ENCODE measurements at places on chromosomes 1 and 21.

GRCh38 chr1:183029591-183030000 lies 6.4 kb downstream of the LAMC1 start:
- DNase-seq = no peak

DNA sequence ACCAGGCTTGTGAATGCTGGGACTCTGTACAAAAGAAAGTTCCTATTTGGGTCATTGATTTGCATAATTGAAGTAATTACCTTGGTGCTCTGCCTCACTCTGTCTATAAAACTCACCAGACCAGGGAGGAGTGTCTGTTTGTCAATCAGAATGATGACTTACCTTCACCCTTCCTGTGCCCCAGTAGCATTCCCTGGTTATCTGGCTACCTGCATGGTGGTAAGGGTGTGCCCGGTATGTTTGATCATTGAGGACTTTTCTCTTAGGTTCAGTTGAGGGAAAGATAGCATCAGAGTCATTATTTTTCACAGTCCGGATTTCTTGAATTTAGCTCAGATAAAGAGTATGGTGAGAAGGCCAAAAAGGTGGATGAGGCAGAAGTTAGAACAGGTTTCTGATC lies 190.0 kb downstream of the BRINP2 start:
- no peak for DNase-seq

- no peak for DNase-seq
Measured at GRCh38 chr1:153544453-153545066, 1.0 kb downstream of the S100A4 start.

DNA sequence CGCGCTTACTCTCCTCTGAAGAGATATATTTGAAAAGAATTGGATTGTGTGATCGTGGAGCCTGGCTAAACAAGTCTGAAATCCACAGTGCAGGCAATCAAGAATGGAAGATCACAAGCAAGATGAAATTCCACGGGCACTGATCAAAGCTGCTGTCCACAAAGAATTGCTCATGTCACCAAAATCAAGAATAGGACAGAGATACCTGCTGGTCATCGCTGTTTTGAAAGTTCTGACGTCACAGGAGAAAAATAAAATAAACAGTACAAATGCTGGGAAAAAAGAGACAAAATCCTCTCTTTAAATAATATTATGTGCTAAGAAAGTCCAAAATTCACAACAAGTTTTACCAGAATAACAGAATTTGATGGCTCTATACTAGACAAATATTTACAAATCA lies 12.0 kb upstream of the DESI2 start:
- DNase-seq = no peak

GRCh38 chr1:52552505-52553361 lies at the start of gene TUT4:
TSS of gene TUT4 (minus strand) at chr1:52553092. CDS start at chr1:52526280, 26,812 bp downstream.
- peak; percentile 74 for DNase-seq

DNA sequence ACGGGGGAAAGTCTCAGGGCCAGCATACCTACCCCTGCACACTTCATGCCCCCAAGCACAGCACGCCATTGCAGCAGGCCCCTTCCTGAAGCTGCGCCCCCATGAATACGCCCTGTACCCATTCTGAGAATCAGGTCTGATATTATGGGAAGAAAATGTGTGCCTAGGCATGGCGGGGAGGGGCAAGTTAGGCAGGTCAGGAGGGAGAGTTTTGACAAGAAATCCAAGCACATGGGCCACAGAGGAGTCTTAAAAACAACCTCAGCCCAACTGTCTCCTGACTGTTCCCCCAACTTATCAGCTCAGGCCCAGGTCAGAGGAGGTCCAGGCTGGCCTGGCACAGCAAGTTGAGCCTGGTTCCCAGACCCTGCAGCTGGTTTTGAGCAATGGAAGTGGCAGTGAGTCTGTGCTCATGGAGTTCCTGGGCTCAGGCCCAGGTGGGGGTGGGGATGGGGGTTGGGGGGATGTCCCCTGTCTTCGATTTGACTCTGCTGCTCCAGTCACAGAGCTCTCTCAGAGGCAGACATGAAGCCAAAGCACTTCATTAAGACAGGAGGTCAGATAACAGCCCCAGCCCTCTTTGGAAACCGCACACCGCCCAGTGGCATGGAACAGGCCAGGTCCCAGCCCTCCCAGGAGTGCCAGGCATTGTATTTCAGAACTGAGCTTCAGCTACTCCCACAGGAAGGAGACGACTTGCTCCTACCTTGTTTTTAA lies 20.6 kb upstream of the BCAR3 start:
- no peak for DNase-seq

DNA sequence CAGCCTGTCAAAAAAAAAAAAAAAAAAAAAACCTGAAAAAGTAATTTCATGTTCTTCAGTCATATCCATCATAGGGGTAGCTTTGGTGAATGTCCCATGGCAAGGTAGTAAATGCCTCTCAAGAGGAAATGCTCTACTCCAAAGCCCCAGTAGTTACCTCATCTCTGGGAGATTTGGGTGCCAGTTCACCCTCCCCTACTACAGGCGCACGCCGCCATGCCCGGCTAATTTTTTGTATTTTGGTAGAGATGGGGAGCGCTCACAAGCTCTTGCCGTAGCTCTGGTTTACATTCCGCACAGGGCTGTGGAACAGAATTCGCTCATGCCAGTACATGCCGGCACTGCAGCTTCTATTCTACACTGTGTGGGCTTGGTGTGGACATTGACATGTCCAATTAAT lies 13.7 kb downstream of the PIK3CD start:
- no peak for DNase-seq

DNA sequence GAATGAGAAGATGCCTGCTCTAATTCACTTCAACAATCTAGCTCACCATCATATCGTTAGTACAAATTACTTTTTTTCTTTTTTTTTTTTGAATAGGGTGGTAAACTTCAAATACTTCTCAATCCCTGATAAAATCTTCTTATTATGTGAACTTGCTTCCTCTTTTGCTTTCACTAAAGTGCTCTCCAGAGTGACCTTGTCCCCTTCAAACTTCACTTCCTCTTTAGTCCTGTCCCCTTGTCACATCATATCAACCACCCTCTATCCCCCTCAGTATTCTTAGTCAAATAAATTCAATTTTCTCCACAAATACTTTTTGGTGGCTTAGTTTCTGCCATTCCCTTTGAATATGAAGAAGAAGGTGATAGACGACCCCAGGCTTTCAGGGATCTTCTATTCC lies 124.9 kb upstream of the PLXNA2 start:
- no peak for DNase-seq

GRCh38 chr1:187411118-187411517 lies 582.4 kb downstream of the PLA2G4A start:
- no peak for DNase-seq

GRCh38 chr1:41526956-41527561 lies 42.6 kb upstream of the EDN2 start:
- DNase-seq = no peak

DNA sequence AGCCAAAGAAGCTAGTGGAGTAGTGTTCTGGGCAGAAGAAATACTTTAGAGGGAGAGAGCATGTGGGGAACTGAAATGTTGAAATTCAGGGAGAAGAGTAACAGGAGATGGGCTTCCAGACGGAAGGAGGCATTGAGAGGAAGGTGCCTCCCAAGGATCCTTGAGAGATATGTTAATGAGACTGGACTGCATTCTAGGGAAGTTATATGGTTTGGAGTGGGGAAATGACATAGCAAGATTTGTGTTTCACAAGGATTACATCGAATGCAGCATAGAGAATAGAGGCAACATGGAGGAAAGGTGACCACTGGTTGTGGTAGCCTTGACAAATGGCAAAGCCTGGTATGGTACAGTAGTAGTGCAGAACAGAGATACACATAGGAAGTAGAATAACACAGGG lies 160.5 kb upstream of the HMCN1 start:
- DNase-seq = no peak

DNA sequence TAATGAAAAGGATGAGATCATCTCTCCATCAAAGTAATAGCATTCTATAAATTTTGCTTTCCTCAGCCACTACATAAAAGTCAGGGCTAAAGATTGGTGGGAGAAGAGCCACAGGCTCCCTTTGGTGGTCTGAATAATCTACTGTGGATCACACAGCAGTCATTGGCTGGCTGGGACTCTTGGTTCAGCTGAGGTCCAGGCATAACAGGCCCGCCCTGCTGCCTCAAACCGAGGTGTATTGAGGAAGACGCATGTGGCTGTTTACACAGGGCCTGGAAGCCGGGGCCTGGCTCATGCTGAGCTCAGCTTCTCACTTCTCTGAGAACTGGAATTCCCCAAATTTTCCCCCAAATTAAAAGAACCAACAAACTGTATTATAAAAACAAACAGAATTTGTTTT lies 139.2 kb downstream of the PTPRC start:
- no peak for DNase-seq

DNA sequence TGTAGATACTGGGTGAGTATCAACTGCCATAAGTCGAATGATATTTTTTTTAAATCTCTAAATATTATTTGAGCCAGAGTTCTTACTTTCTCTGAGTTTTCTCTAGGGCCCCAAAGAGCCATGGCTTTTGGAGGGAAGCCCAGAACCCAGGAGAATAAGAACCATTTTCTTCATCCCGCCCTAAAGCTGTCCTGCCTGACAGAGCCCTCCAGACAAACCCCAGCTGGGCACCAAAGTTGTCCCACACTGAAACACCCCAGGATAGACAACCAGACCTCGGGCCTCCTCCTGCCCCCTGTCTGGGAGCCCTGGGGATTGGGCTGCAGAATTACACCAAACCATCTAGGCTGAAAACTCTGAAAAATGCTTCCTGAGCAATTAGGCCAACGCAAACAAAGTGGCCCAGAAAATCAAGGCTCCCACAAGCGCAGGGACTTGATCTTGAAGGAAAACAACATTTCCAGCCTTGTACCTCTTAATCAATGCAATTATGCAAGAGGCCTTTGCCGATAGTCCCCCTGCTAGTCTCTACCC lies 113.1 kb downstream of the RRAGC start:
- DNase-seq = no peak

GRCh38 chr1:74396462-74396861 lies 115.9 kb downstream of the LRRC53 start:
- DNase-seq = no peak

GRCh38 chr21:25179116-25179515 lies 428.2 kb downstream of the MRPL39 start:
- no peak for DNase-seq

- no peak for DNase-seq
Measured at GRCh38 chr1:54253480-54253879, 53.5 kb downstream of the MRPL37 start.

DNA sequence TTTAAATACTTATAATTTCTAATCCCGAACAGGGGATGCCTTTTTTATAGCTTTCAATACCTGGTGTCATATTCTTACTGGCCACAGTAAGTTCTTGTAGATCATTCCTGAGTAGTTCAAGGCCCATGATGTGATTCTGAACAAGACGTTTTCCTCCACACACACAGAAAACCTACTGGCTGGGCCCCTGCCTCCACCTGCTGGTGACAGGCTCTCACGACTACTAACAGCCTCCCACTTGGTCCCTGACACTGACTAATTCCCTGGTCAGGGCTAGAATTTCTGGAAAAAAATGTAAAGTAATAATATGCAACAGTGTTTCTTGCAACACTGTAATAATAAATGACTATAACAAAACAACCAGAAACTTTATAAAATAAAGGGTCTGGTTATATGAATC lies 50.4 kb upstream of the RIPK4 start:
- DNase-seq = no peak

GRCh38 chr1:65512967-65513780 lies 92.7 kb downstream of the LEPR start:
- DNase-seq = no peak

- DNase-seq = no peak
Measured at GRCh38 chr1:222421380-222421779, 126.5 kb downstream of the HHIPL2 start.

- DNase-seq = no peak
Measured at GRCh38 chr1:108533351-108534083, 26.4 kb upstream of the EEIG2 start.

GRCh38 chr1:175277783-175278733 lies 85.5 kb upstream of the KIAA0040 start:
- no peak for DNase-seq

- DNase-seq = no peak
Measured at GRCh38 chr1:176790786-176791185, 327.8 kb downstream of the PAPPA2 start.

DNA sequence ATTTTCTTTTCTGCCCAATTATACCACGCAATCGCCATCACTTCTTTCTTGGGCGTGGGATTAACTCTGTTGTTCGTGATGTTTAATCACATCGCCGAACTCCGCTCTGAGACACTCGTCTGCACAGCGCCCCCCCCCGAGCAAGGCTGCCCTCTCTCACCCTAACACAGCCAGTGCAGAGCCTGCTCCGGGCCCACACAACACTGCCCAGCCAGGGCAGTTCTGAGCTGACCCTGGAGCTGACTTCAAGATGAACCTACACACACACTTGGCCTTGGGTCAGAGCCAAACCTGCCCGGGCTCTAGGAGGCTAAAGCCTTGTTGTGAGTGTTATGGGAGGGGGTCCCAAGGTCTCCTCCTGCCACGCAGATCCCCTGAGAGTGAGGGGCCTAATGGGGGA lies 64.6 kb upstream of the LRP8 start:
- DNase-seq = no peak

DNA sequence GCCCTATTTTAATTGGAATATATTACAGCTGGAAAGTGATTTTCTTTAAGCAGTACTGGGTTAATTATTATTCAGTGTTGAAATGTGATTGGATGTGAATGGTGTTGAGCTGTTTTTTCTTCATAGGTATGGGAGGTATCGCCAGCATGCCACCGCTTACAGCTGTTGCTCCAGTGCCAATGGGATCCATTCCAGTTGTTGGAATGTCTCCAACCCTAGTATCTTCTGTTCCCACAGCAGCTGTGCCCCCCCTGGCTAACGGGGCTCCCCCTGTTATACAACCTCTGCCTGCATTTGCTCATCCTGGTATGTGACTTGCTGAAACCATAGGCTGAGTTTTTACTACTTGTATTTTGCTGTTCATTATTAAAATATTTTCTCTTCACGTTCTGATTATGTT lies 107.7 kb downstream of the ITSN1 start:
- DNase-seq = no peak

GRCh38 chr1:177753655-177754054 lies 216.2 kb downstream of the SEC16B start:
- no peak for DNase-seq

- DNase-seq = no peak
Measured at GRCh38 chr1:234531151-234531635, 52.2 kb upstream of the TARBP1 start.

DNA sequence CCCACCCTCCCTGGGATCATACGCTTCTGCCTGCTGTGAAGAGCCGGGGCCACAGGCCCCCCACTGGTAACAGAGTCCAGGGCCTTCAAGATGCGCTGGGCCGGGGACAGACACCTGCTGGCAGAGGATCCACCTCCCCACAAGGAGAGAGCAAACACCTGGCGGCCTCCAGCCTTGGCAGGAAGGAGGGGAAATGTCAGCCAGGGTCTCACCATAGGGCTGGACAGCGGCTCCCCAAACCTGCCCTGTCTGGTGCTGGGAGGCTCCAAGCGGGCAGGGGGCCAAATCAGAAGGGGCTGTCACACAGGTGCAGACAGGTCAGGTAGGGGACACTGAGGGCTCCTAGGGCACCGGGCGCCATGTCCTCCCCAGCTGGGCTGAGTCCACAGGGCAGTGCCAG lies 58.9 kb downstream of the KCNAB2 start:
- DNase-seq = no peak
